BJ (cell line): ENCODE measurements at places on chromosomes 2 and 18. TPM values are rescaled to one million over a fixed set of nuclear protein-coding genes. Genes with fewer than 3 reads are reported as not detected.

CXCR1 gene
- not detected in 2 replicates for polyA plus RNA-seq

IL37 gene
- not detected in 2 replicates for polyA plus RNA-seq

- DNase-seq = no peak
Observed at GRCh38 chr2:206164261-206164862, 4.7 kb downstream of the EEF1B2 start.

GRCh38 chr2:68062680-68063387 lies at the start of gene C1D:
C1D (minus strand) TSS chr2:68063004; CDS start chr2:68047310, 15,694 bp downstream.
- peak; percentile 51 for DNase-seq

DNA sequence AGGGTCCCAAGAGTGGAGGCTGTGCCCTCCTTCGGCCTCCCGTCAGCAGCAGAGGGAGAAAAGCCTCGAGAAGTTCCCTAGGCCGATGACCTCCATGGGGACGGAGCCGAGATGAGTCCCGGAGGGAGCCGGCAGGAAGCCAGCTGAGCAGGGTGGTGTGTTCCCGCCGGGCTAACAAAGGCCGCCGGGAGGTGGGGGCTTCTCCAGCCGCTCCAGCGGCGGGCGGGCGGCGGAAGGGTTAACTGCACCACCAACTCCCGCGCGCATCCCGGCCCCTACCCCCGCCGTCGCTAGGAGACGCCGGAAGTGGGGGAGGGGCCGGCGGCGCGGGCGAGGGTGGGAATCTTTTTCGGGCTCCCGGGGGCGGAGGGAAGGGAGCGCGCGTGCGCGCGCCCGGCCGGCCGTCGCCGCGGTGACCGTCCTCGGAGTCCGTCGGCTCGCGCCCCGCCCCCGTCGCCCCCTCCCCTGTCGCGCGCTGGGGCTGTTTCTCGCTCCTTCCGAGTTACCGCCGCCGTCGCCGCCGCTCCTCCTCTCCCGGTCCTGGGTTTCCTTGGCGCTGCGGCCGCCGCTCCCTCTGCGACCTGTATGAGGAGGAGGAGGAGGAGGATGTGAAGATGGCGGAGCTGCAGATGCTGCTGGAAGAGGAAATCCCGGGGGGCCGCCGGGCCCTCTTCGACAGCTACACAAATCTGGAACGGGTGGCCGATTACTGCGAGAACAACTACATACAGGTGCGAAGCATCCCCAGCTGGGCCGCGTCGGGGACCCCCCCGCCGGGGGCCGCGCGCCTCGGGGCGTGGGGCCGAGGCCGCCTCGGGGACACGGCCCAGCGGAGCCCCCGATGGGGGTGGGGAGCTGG lies at the start of gene ABI2:
ABI2 (plus strand) TSS at position 494 of the 859 bp plus-strand sequence; CDS start at position 615, 121 bp downstream.
- no peak for DNase-seq

DNA sequence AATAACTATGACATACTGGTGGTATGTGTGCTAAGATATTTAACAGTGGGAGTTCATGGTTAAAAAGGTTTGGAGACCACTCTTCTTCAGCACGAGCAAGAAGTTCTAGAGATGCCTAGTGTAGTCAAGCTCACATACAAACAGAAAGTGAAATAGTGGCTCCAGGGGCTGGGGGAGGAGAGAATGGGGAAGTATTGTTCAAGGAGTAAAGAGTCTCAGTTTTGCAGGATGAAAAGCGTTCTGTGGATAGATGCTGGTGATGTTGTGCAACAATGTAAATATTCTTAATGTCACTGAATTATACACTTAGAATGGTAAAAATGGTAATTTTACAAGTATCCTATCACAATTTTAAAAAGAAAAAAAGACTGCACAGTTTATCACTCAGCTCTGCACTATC lies 29.0 kb upstream of the EPAS1 start:
- no peak for DNase-seq

- no peak for DNase-seq
Observed at GRCh38 chr2:99507937-99508818, 18.4 kb upstream of the REV1 start.

DNA sequence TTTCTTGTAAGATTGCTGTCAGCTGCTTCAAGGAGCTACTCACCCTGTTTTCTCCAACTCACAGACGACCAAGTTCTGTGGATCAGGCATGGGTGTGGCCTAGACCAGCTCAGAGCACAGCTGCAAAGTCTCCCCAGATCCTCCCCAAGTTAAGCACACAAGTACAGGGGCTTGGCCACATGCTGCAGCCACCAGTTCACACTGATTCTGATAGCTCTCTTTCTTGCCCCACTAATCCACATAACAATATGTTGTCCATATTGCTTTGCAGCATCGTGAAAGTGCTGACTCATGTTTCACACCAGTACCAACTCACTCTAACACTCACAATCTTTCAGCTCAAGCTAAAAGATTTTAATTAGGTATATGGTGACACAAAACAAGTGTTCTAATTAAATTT lies 437.0 kb downstream of the PARD3B start:
- no peak for DNase-seq

DNA sequence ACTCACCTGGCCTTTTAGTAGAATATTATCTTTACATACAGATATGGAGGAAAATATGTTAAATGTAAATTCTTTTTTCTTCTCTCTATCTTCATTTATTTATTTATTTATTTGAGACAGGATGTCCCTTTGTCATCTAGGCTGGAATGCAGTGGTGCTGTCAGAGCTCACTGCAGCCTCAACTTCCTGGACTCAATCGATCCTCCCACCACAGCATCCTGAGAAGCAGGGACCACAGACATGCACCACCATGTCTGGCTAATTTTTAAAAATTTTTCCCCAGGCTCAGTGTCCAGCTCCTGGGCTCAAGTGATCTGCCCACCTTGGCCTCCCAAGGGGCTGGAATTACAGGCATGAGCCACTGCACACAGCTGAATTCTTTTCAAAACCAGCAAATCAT lies 20.3 kb downstream of the KYNU start:
- no peak for DNase-seq

DNA sequence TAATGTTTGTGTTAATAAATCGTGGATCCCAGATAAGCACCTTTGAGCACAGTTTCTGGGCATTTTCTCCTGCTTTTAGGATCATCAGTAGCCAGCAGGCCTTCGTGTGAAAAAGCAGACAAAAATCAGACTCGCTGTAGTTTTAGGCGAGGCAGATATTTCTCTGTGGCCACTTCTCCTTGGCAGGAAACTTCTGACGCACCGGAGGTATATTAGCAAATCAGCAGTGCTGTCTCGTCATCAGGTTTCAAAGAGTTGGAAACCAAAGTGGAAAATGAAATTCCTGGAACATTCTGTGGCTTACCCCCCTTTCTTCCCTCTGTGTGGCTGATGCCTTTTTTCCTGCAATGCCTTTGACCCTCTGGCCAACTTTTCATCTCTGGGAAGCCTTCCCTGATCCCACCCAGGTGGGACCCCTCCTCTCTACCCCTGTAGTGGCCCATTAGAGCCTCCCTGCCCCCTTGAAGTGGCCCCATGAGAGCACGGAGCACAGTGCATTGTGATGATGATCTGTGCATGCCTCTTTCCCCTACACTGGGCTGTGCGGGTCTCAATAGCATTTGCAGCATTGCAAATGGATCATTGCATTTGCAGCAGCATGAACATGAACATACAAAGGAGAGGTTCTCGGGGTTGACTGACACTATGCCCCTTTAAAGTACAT lies 93.3 kb downstream of the RNF144A start:
- DNase-seq = peak; percentile 49

DNA sequence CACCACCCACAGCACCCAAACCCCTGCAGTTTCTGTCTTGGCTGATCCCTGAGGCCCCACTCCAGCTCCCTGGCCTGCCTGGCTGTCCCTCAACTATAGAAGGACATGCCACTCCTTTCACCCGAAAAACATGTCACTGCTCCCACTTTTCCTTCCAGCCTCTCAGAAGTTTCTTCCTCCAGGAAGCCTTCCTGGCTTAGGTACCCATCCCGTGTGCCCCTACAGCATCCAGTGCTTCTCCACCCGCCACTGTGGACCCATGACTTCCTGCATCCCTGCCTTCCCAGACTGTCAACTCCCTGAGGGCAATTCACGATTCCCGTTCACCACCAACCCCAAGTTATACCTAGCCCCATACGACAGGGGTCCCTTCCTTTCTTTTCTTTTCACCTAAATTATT lies 21.5 kb downstream of the ARID5A start:
- no peak for DNase-seq

DNA sequence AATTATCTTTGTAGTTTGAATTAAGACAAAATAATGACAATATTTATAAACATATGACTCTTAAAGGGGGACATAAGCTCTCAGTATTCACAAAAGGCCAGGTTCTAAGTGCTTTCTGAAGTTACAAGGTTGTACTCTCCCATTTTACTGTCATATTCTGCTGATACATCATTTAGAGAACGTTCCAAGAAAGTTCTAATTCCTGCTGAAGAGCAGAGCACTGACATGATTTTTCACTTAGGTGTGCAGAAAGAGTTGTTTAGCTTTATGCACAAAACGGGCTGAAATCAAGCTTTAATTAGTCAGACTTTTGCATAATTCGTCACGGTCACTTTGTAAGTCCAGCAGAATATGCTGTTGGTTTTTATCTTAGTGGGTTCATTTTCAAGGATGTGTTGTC lies 37.3 kb downstream of the ADAM23 start:
- DNase-seq = no peak

GRCh38 chr18:46028536-46028891 lies 43.5 kb downstream of the PSTPIP2 start:
- no peak for DNase-seq

DNA sequence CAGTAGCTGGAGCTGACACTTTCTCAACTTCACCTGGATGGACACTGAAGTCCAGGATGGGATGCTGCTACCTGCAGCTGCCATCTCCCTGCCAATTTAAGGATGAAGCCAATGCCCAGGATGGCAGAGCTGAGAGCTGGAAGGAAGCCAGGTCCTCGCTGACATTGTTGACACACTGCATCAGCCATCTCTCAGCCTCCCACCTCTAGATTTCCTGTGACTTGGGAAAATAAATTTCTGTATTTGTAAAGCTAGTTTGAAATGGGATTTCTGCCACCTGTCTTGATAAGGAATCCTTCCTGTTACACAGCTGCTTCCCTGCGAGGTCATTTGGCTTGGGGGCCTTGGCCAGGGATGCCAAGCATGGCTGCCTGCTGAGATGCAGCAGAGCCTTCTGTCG lies 43.5 kb downstream of the KCTD1 start:
- DNase-seq = no peak
